ENCODE measurements at places on chromosomes 13 and 19. TPM values are rescaled to one million over a fixed set of nuclear protein-coding genes. Genes with fewer than 3 reads are reported as not detected.
A peak's percentile ranks its signal among the peaks of the same experiment; 100 is the strongest.

DNA sequence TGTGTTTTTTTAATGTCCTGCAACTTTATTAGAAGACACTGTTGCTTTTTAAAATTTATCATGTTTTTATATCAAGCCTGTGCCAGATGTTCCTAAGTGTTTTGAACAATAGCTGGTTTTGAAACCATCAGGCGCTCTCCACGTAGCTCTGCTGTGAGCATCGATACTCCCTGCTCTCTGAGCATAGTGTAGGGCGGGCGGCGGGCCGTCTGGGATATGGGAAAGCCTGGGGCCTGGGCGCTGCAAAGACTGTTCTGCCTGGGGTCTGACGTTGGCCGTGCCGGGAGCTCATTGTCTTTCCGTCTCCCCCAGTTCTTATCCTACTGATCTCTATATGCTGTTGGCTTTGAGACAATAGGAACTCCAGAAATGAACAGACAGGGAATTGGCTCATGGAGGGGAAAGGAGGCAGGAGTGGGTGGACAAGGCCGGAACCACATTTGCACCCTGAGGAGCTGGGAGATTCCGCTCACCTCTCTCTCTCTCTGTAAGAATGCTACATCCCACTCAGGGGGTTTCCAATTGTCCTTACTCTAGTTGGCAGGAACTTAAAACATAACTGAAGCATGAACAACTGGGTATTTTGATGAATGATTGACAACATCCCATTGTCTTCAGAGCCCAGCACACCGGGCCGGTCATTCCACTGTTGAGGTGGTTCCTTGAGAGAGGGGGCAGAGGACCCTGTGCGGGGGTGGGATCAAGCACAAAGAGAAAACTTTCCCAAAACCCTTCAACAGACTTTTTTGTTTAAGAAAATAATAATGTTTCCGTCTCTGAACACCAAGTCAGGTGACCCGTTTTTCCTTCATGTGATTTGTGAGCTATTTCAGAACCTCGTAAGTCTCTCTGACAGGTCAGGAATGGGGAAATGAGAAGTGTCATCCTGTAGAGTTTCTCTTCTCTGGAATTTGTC lies 64.7 kb downstream of the COL4A2 start:
- no peak for DNase-seq

- no peak for DNase-seq
Observed at GRCh38 chr19:17575871-17576757, 20.7 kb downstream of the COLGALT1 start.

DNA sequence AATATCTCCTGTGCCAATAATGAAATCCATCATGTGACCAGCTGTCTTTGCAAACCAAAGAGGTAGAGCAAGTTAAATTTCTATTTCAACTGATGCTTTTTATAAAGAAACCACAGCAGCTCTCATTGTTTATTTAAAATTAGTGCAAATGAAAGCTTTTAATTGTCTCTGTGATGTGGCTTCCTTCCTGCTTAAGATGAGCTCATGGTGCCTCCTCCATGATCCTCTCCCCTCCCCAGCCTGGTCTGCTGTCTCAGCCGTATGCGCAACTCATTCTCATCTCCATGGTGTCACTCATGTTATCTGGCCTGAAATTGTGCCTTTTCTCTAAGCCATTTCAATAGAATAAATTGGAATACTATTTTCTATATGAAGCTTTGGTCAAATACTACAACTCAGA lies 270.6 kb downstream of the FGF14 start:
- no peak for DNase-seq

DNA sequence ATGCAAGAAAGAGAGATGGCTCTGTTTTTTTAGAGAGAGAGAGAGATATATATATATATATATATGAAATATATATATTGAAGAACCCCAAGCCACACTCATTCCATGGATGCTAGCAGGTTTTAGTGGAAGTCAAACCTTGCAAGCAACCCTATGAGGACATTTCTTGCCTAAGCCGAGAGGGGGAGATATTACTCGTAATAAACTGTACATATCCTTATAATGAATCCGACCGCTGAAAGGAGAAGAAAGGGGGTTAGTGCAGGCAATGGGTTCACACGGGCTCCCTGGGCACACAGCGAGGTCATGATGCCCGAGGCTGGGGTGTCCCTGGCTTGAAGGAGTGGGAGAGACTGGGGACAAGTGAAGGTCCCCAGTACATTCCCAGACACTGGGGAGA lies 78.3 kb downstream of the IER2 start:
- no peak for DNase-seq

DNA sequence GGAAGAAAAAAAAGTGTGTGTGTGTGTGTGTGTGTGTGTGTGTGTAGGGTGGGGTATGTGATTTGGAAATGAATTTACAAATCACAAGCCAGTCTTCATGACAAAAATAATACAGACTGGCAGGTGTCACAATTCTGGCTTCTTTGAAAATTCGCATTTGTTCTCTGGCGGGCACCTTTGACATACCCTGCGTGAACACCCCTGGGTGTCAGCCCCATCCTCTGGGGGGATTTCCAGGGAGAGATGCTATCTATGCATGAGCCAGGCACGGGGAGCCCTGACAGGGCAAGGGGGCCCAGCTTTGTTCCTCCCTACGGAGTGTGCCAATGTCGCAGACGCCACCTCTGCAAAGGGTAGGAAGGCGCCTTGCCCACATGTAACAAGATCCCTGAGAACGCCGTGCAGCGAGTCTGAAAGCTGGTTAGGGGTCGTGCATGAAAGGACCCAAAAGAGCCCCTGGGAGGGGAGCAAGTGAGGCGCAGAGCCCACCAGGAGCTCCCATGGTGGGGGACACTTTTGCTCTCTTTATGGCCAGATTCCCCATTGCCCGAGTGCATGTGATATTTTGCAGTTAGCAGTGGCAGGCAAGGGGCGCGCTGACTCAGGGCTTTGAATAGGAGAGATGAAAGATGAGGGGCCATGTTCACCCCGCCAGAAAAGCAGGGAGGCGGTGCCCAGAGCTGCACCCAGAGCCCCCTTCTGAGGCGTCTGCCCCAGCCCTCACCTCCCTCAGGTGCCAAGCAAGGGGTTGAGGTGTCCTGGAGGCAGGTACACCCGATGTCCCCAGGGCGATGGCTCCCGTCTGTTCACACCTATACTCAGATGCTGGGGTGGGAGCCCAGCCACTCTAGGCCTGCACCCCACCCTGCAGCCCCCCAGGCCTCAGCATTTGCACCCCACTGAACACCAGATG lies 45.3 kb downstream of the KLF2 start:
- no peak for DNase-seq

DNA sequence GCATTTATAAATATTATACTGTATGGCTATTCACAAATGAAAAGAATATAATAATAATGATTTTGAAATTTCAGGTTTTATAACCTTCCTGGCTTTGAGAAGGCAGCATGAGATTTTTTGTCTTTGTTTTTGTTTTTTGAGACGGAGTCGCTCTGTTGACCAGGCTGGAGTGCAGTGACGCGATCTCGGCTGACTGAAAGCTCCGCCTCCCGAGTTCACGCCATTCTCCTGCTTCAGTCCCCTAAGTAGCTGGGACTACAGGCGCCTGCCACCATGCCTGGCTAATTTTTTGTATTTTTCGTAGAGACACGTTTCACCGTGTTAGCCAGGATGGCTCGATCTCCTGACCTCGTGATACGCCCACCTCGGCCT lies 64.1 kb downstream of the ZNF429 start:
- DNase-seq = peak; percentile 48

DNA sequence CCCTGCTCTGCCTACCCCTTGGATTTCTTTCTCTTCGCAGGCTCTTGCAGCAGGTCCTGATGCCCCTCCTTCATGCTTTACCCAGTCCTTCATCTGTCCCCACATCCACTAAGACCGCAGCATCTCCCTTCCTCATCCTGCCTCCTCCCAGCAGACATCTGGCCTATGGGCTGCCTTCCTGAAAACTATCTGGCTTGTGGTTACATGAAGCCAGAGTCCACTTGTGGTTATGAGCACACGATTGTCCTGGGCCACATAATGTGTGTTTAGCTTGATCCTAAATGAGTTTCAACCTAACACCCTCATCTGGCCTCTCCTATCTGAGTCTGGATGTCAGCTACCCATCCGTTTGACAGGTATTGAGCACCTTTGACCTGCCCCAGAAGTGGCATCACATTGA lies 5.5 kb upstream of the ZNF175 start:
- no peak for DNase-seq

- no peak for DNase-seq
Observed at GRCh38 chr19:46296722-46297461, at the start of gene HIF3A. Gene HIF3A (plus strand): TSS chr19:46297042. CDS start chr19:46297077, 35 bp downstream.

DNA sequence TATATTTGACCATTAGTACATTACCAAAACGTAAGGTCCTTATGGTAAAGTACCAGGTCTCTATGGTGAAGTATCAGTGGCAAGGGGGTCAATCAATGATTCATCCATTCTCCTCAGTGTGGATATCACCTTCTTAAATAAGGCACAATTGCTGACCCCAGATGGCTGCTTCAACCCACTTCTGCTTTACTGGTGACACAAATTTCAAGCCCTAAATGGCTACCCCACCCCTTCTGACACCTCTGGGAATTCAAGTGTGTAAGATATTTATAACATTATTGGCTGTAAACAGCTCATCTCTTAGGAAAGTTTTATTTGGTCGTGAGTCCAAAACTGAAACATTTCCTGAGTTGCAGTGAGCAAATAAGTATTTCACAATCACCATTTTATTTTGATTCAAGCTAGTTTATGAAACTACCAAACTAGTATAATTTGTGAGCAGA lies 7.9 kb upstream of the WBP4 start:
- DNase-seq = no peak

GRCh38 chr19:13026462-13027370 lies 31.4 kb downstream of the NFIX start:
- DNase-seq = no peak

- no peak for DNase-seq
Observed at GRCh38 chr19:10761443-10762250, 43.8 kb downstream of the DNM2 start.

AMH gene
- total RNA-seq = 9.7 TPM

COL5A3 gene
- 0.17 TPM for total RNA-seq

ZNF8 gene
- 8.6 TPM for total RNA-seq

SULT2A1 gene
- total RNA-seq = not detected

CYP4F11 gene
- total RNA-seq = not detected

FAM216B gene
- not detected for total RNA-seq

ZNF563 gene
- total RNA-seq = 6.3 TPM

All from activated naive CD8-positive, alpha-beta T cell treated with anti-CD3 and anti-CD28 coated beads, Interleukin-2, amount 10 ng/mL, durations not matched to agents 7 days and 5 days (primary cell).